Activated naive CD8-positive, alpha-beta T cell treated with anti-CD3 and anti-CD28 coated beads for 36 hours (primary cell): ENCODE measurements at places on chromosomes 2 and 18. TPM values are rescaled to one million over a fixed set of nuclear protein-coding genes. Genes with fewer than 3 reads are reported as not detected.

Gene GULP1
- not detected for total RNA-seq

DNA sequence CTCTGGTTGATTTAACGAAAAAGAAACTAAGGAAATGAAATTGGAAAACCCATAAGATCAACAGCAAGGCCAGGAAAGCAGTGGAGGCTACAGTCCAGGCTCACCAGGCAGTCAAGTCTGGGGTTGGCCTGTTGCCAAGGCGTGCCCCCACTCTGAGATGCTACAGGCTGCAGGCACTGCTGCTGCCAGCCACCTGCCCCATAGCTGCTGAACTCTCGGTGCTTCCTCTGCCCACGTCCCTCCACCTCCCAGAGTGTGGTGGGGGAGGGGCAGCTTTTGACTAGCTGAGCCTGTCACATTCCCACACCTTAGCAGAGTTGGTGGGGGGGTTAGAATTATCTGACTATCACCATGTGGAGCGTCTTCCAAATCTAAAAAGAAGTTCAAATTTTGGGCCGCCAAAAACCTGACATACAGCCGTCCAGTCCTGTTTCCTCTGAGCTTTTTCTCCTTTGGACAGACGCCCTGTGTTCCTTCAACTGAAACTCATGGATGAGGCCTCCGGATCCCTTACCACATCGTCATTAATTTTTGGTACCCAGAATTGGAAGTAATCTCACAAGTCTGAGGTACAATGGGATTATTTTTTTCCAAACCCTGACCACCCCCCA is 3.9 kb upstream of the SH3RF3 start:
- H3K4me3 ChIP-seq, result no peak overlapping the region
- H3K4me1 ChIP-seq, result peaks cover 17% of the 10 kb centered on the region
- H3K36me3 ChIP-seq, result peaks cover under 1% of the 10 kb centered on the region

GRCh38 chr2:104762031-104762430 is 91.9 kb upstream of the POU3F3 start:
- no peak overlapping the region for H3K27ac ChIP-seq
- no peak for DNase-seq

- no peak overlapping the region for H3K27ac ChIP-seq
- H3K27me3 ChIP-seq, result no peaks in the 10 kb centered on the region
- H3K36me3 ChIP-seq, result no peaks in the 10 kb centered on the region
- no peaks in the 10 kb centered on the region for H3K4me1 ChIP-seq
Observed at GRCh38 chr18:45519411-45520280, 95.6 kb upstream of the SLC14A2 start.
